ENCODE measurements at places on chromosomes 5 and 9.
A peak's percentile ranks its signal among the peaks of the same experiment; 100 is the strongest.

DNA sequence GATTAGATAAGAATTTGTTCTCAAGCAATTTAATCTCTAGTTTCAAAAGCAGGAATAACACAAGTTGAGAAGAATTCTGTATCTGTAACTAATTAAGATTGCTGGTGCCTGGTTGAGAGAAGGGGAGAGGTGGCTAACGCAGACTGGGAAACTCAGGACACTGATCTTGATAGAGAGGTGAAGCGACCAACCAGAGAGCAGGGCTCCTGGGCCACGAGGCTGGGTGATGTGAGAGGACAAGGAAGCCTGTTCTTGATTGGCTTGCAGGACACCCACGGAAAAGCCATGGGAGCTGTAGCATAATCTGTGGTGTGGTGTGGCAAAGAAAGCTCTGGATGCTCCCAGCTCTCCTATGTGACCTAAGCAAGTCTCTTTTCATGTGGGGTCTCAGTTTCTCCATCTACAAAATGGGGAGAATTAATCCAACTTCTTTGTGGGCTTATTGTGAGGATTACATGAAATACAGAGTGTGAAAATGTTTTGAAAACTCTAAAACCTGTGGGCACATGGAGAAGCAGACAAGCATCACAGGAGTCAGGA lies 594.1 kb upstream of the BRINP1 start:
- DNase-seq = no peak

DNA sequence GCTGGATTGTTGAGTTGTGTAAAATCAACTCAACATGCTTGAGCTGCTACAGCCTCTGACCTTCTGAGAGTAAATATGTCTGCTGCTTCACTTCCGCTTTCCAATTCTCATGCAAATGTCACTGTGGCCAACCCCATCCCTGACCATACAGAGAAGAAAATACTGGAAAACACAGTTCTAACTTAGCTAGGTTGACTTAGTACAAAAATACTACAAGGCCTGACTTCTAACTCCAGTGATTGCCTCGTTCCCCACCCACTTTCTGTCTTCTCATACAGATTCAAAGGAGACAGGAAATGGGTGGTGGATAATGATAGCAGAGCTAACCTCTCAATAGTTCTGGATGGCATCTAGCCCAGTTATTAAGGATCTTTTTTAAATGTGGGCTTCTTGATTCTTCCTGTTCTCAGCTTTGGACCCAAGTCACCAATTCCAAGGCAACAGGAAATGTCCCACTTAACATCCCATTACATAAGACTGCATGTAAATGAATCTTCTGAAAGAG lies 226.6 kb upstream of the SLC24A2 start:
- DNase-seq = no peak

DNA sequence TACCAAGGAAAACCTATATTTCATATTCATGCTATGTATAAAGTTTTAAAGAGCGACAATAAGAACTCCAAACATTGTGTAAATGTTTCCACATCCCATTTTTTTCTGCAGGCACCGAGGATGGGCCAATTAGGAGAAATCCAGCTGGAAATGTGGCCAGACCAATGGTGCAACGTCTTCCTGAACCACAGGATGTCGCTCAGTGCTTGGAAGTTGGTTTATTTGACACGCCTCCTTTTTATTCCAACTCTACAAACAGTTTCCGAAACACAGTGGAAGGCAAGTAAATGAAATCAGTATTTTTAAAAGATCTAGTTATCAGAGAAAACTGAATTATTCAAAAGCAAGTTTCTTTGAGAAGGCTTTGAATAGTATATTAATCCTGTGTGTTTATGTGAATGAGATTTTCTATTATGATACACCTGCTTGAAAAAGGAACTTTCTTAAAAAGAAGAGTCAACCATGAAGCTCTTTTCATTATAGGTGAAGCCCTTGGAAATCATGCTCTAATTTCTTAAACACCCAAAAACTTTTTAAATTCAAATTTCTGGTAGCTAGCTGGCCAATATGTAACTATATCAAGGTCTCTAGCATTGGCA lies 9.1 kb downstream of the TYRP1 start:
- DNase-seq = no peak

DNA sequence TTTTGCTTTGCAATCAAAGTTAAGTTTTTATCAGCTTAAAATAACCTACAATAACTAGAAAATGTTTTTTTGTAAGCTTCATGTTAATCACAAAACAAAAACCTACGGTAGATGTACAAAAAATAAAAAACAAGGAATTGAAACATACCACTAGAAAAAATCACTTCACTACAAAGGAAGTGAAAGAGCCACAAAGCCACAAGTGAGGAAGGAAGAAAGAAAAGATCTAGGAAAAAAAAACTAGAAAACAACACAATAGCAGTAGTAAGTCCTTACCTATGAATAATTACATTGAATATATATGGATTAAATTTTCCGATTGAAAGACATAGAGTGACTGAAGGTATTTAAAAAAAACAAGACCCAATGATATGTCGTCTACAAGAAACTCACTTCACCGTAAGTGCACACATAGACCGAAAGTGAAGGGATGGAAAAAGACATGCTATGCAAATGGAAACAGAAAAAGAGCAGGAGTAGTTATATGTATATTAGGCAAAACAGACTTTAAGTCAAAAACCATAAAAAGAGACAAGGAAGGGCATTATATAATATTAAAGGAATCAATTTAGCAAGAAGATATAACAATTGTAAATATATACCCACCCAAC lies 13.4 kb upstream of the ZDHHC21 start:
- DNase-seq = no peak

- peak; percentile 15 for DNase-seq
Measured at GRCh38 chr5:82991678-82992323, 85.4 kb downstream of the TMEM167A start.

DNA sequence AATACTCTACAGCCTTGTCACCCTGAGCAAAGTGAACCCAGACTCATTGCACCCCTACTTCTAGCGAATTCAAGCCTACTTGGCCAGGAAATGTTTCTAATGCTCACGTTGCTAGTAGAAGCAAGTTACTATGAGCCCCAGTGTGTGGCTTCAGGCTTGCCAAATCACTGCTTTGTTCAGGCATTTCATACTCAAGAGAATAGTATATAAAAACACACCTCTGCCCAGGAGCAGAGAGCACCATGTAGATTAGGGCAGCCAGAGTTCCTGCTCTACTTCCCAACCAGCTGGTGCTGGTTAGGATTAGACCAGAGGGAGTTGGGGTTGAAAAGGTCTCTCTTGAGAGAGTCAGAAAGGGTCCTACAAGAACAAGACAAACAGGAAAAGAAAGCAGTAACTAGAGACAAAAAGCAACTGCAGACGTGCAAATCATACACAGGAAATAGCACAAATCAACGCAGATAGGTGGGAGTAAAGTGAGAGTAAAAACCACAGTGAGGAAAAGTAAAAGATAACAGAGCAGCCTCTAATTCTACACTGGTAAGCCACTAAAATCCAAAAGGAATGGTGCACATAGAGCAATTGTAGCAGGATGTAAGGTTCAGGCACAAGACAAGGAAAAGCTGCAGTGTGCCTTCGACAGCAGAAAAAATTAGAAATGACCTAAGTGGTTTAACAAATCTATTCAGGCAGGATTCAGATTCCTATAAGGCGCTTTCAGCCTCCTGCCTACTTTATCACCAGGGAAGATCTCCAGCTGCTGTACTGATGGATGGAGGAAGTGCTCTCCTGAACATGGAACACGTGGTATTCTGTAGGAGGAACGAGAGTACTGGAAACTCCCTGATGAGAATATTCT lies 49.6 kb upstream of the KIF2A start:
- DNase-seq = no peak

DNA sequence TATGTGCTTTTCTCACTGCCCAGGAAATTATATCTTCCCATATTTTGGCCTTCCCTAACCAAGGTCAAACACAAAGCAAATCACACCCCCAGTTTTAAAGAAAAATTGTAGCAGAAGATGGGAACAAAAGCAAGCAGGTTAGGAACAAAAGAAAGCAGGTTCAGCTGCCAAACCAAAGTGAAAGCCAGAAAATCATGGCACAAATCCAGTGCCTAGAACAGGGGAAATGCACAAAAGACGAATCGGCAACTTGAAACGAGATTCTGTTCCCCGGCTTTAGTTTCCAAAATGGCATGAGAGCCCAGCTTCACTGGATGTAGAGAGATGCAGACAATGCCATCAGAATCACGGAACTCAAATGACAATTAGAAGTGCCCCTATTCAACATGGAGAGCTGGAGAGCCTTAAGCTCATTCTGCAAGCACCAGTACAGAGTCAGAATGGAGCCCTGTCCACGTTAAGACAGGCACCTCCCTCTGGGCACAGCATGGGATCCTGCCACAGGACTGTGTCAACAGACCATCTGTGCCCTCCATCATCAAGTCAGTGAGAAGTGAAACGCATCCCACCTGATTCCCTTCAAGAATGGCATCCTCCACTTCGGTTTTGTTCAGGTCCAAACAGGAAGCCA lies 13.8 kb downstream of the DNAH5 start:
- no peak for DNase-seq

- DNase-seq = no peak
Measured at GRCh38 chr9:92608241-92608908, 61.6 kb downstream of the IPPK start.

GRCh38 chr9:7058473-7058872 lies 300.7 kb downstream of the KDM4C start:
- no peak for DNase-seq

DNA sequence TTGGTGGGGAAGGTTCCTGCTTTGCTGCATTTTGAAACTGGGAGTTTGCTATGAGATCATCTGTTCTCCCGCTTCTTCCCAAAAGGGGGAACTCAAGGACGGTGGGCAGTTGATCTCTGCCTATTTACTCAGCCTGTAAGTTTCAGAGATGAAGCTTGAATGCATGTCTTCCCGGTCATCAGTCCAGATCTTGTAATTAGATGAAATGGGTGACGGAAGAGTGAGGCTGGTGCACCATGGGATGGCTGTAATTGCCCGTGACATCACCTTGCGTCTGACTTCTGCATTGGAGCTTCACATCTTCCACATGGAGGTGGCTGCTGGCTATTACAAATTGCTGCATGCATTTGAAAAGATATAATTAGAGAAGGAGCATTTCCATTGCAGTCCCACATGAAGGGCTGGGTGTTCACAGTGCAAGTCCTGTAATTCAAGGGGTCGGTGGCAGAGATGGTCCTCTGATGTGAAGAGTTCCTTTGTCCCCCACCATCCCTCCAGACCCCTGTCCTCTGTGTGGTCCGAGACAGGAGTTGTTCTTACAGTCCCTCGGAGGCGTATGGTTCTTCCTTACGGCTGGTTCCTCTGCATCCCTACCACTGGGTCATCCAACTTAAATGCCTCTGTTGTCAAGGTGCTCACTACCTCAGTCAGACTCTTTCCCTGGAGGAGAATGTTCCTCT lies 72.9 kb downstream of the ZNF618 start:
- no peak for DNase-seq

- DNase-seq = no peak
Measured at GRCh38 chr5:168713051-168713450, 133.9 kb upstream of the PANK3 start.

DNA sequence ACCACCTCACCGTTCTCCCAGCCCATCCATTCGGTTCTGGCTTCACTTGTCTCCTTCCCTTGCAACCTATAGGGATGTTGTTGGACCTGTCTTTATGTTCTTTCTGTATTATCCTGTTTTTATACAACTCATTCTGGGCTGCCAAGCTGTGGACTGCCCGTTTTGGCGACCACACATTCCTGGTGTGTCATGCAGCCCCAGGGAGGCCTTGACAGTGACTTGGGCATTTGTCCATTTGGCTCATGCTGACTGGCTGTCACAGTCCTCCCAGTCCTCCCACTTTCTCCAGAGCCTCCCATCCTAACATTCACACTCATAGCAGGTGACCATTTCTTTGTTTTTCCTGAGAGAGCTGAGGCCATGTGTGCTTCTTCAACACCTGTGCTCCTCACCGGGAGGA lies 136.4 kb downstream of the SLF1 start:
- no peak for DNase-seq

- no peak for DNase-seq
Measured at GRCh38 chr5:78747055-78747454, 98.5 kb upstream of the LHFPL2 start.

DNA sequence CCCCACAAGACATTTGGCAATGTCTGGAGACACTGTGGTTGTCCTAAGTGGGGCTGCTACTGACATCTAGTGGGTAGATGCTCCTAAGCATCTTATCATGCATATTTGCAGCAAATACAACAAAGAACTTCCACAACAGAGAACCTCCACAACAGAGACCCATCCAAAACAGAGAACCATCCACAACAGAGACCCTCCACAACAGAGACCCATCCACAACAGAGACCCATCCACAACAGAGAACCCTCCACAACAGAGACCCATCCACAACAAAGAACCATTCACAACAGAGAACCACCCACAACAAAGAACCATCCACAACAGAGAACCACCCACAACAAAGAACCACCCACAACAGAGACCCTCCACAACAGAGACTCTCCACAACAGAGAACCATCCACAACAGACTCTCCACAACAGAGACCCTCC lies 32.8 kb downstream of the ARPC5L start:
- no peak for DNase-seq

DNA sequence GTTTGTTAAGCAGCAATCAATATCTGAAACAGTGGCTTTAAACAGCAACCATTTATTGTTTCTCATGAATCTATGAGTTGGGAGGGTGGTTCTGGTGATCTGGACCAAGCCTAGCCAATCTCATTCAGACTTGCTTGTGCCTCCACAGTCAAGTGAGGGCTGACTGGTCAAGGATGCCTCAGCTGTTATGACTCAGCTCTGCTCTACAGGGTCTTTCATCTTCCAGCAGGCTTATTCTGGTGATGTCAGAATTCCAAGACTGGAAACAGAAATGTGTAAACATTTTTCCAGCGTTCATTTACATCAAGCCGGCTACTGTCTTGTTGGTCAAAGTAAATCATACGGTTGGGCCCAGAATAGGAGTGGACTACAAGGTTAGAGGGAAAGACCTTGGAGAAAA lies 2.5 kb upstream of the PIP5K1B start:
- DNase-seq = no peak

- DNase-seq = no peak
Measured at GRCh38 chr5:61162832-61163567, 732 bp upstream of the SMIM15 start.

Data from NCI-H1417 treated with DMSO at 0.1 percent for 48 hours (cell line).